ENCODE measurements at places on chromosomes 1 and 21.

DNA sequence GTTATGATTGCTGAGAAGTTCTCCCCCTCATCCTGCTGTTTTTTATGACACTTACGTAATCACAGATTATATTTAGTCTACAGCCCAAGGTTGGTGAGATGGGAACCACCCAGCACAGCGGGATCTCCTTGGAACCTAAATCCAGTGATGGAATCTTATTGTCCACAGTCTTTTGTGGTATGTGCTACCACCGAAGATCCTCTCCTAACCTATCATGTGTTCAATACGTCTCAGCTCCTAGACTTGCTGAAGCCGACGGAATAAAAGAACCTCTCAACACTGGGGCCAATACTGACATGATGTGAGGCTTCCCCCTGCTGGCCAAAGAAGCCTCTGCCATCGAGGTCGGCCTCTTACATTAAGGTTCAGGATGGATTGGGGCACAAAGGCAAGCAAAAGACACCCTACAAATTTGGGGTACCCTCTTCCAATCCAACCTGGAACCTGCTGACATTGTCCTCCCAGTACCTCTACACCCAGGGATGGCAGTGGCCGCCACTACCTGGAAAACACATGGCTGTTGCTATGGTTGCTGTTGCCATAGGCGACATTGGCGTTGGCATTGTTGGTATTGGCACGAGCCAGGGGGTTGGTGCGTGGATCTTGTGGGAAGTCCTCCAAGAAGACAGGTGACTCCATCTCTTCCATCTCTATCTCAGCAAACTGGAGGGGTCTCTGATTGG lies 19.4 kb upstream of the KIF21B start:
- DNase-seq: peak; percentile 67

- no peak for DNase-seq
Measured at GRCh38 chr1:53628286-53628955, 110.5 kb downstream of the GLIS1 start.

GRCh38 chr1:244226435-244226834 lies 175.4 kb downstream of the ZBTB18 start:
- no peak for DNase-seq

DNA sequence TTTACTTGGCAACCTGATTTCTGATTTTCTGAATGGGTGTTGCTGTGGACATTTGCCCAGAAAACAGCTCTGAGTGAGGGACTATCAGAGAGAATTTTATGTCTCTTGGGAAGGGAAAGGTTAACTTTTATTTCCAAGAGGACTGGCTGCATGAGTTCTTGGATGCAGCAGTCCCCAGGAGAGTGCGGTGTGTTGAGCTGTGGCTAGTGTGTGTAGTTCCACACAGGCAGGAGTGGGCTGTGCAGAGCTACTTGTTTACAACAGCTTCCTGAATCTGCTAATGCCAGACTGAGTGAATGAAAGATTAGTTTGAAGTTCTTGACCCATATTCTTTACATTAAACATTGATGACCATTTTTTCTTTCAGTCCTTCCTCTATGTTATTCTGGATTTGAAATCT lies 41.0 kb upstream of the APOBEC4 start:
- no peak for DNase-seq

DNA sequence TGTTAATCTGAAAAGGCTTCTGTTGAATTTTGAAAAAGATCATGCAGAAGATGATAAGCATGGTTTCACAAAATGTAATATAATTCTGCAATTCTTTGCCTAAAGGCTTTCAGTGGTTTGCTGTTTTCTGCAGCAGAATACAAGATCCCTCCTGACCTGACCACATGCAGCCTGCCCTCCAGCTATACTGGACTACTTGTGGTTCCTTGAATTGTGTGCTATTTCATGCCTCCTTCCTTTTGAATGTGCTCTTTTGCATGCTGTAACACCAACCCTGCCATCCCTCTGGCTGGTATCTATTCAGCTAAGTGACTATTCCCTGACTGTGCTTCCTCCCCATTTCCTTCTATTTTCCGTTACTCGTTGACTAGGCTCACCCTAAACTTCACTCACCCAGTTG lies 55.5 kb downstream of the CACNA1E start:
- DNase-seq: no peak

DNA sequence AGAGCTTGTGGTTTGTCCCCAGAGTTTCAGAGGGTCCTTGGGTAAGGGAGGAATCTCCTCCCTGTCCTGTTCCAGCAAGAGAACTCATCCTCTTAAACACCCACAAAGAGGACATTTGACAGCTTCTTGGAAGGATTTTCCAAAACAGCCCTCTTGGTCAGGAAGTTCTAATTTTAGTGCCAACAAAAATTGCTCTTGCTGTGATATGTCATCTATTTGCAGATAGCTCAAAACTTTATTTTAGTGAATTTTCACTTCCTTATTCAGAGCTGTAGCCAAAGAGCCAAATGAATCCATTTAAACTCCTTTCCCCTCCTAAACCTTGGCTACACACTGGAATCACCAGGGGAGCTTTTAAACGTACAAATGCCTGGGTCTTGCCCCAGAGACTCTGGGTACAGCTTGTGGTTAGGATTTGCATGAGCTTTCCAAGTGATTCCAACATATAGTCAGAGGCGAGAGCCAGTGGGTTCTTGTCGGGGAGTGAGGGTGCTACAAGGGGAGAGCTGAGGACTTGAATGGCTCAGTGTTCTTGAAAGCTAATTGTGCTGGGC lies 11.8 kb upstream of the RASSF5 start:
- DNase-seq: no peak

- no peak for DNase-seq
Measured at GRCh38 chr1:203934651-203935050, 73.3 kb downstream of the SNRPE start.

GRCh38 chr1:71464016-71464415 lies 383.2 kb upstream of the ZRANB2 start:
- no peak for DNase-seq

GRCh38 chr1:190244406-190244805 lies 233.3 kb downstream of the BRINP3 start:
- DNase-seq: no peak

DNA sequence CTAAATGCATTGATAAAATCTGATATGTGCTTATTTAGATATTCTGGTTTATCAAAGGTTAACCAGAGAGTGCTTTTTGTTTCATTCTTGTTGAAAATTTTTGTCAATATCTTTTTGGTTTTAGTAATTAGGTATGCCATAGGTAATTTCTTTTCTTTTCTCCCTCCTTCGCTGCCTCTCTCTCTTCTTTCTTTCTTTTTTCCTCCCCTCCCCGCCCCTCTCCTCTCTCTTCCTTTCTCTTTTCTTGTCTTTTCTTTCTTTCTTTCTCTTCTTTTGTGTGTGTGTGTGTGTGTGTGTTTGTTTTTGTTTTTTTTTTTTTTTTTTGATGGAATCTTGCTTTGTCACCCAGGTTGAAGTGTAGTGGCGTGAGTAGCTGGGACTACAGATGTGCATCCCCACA lies 14.4 kb upstream of the MACF1 start:
- DNase-seq: no peak

DNA sequence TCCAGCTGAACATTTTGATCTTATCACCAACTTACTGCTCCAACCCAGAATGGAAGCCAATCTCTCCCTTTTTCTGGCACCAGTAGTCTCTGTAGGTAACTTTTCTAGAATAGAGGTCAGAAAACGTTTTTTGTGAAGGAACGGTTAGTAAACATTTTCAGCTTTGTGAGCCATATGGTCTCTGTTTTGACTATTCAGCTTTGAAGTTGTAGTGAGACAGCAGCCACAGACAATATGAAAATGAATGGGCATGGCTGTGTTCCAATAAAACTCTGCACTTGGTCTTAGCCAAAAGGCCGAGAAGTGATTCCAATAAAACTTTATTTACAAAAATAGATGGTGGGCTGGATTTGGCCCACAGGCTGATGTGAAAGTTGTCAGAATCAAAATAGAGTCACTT lies 28.9 kb downstream of the MAP10 start:
- no peak for DNase-seq

- DNase-seq: no peak
Measured at GRCh38 chr1:45103534-45103933, 91.5 kb downstream of the UROD start.

- DNase-seq: no peak
Measured at GRCh38 chr1:40699787-40700186, 8.3 kb downstream of the NFYC start.

DNA sequence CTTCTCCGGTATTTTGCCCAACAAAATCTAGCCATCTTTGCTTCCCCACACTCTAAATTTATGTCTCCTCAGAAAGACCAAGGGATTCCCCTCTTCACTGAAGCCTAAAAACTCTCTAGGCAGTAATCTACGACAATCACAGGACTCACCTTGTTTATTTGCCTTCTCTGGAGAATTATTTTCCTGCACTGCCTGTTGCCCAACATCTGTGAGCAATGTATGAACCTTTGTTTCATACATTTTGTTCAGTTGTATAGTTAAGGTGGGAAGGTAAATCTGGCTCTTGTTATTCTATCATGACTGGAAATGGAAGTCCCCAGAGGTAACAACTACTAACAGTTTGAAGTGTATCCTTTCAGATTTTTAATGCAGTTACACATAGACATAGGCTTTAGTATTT lies 2.2 kb downstream of the COPA start:
- DNase-seq: no peak

GRCh38 chr1:43439781-43440180 lies 13.9 kb downstream of the HYI start:
- no peak for DNase-seq

DNA sequence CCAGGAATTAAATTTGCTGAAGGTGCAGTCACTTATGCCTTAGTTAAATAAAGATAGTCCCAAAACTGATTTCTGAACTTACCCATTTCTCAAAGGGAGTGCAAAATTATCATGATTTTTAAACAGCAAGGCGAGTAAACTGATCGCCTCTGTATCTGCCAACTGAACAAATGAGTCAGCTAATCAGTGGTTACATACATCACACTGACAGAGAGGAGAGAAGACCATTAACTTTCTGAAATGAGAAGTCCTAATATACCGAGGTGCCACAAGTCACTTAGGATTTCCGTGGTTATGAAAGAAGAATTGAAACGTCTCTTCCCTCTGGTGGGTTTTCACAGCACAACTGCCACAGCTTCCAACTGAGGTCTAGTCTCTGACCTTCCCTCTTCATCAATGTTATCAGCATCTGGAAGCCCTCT lies 400.7 kb downstream of the SMYD3 start:
- DNase-seq: no peak

- DNase-seq: no peak
Measured at GRCh38 chr1:80919426-80919825, 881.3 kb upstream of the ADGRL2 start.

DNA sequence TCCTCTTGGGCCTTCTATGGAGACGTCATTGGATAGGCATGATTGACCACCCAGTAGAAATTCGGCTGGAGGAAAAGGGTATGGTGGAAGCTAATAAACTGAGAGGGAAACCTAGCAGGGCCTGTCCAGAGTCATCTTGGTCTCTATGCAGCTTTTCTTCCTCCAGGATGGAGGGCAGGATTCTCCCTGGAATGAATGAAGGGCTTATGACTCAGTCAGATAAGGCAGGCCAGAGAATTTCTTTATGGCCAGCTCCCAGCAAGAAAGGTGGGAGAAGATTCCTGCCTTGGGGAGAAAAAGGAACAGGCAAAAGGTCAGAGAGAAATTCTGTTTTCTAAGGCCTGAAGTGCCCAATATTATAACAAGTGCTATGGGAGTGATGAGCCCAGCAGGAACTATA lies 17.1 kb downstream of the FBLIM1 start:
- no peak for DNase-seq

DNA sequence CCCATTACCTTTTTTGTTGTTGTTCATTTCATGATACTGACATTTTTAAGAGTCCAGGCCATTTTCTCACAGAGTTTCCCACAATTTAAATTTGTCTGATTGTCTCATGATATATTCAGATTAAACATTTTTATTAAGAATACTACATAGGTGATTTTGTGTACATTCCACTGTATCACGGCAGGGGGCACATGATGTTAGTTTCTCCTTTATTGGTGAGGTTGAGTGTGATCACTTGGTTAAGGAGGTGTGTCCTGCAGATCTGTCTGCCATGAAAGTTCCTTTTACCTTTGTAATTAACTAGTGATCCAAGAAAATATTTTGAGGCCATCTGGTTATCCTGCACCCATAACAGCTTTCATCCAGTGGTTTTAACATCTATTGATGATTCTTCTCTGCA lies 11.8 kb downstream of the RTCA start:
- DNase-seq: no peak

GRCh38 chr1:151584278-151584677 lies 27.6 kb upstream of the SNX27 start:
- no peak for DNase-seq

DNA sequence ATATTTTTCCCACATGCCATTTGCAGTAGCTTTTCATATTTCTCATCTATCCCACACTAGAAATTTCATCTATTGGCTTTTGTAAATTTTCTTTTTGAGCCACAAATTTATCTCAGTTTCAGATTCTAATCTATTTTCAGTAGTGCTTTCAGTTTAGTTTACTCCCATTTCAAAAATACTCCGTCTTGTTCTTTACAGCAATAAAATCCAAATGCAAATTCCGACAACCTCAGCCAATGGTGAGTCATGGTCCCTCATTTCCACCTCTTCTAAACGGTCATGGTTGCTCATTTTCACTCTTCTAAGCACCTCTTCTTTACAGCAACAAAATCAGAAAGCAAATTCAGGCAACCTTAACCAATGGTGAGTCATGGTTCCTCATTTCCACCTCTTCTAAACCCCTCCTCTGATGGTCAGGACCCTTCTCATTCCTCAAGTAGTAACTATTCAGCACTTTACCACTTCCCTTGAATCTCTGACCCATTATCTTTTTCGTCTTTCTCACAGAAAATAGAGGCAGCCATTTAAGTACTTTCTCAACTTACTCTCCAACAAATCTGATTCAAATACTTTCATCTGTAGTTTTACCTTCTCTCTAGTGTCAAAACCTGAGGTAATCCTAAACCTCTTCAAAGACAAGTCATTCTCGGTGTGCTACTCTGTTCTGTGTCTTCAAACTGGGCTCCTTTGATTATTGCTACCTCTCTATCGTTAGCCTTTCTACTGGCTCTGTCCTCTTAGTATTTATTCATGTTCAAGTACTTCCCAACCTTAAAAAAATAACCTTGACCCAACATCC lies 34.4 kb downstream of the C21orf91 start:
- no peak for DNase-seq

- DNase-seq: no peak
Measured at GRCh38 chr1:174266476-174266875, 107.2 kb downstream of the RABGAP1L start.

- peak; percentile 85 for DNase-seq
Measured at GRCh38 chr1:19156676-19157075, 53.4 kb downstream of the UBR4 start.

- DNase-seq: no peak
Measured at GRCh38 chr1:59237900-59238299, 59.0 kb upstream of the FGGY start.

GRCh38 chr1:9827558-9828185 lies 3.9 kb upstream of the CLSTN1 start:
- no peak for DNase-seq

- no peak for DNase-seq
Measured at GRCh38 chr1:163372576-163372975, 50.8 kb downstream of the NUF2 start.

GRCh38 chr1:12296623-12297022 lies 66.8 kb downstream of the VPS13D start:
- no peak for DNase-seq

DNA sequence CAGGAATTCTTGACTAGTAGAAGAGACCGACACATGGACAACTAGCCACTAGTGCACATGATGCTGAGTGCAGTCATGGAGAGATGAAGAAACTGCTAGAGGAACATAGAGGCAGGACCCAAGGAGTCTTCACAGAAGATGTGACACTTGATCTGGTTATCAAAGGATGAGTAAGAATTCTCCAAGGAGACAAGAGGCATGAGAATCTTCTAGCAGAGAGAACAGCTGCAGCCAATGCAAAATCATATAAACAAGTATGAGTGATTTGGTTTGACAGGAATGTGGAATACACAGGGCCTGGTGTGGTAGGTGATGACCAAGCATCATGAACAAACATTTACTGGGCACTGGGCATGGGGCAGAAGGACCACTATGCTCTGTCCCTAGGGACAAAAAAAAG lies 140.9 kb upstream of the CTTNBP2NL start:
- DNase-seq: no peak

Data from stomach (tissue), 19 donors.